ENCODE measurements at places on chromosomes 12 and 14. TPM values are rescaled to one million over a fixed set of nuclear protein-coding genes. Genes with fewer than 3 reads are reported as not detected.

DNA sequence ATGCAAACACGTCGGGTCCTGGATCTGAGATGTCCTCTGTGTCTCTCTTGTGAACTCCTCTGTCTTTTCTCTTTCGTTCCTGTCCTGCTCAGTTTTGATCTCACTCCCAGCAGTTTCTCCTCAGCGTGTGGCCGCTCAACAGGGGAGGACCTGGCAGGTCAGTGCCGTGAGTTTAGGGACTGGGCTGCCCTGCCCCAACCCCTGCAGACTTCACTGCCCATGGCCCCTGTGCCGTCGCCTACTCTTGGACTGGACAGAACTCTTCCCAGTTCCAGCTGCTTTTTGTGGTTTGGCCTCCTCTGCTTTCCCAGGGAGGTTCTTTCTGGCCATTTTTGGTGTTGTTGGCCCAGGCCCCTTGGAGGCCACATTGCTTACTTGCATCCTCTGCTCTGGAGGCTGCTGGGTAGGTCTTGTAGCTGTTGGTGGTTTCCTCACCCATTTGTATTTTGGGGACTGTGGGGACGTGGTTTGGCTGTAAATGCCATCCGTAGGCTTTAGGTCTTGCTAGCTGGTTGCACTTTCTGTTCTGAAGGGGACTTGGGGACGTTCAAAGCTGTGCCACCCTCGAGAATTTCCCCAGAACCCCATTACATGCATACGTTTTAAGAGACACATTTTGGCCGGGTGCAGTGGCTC lies 20.0 kb upstream of the DNAH10 start:
- H3K27me3 ChIP-seq = no peaks in the 10 kb centered on the region
- no peak overlapping the region for H3K4me3 ChIP-seq
- H3K27ac ChIP-seq = peak overlapping the region; percentile 12

DNA sequence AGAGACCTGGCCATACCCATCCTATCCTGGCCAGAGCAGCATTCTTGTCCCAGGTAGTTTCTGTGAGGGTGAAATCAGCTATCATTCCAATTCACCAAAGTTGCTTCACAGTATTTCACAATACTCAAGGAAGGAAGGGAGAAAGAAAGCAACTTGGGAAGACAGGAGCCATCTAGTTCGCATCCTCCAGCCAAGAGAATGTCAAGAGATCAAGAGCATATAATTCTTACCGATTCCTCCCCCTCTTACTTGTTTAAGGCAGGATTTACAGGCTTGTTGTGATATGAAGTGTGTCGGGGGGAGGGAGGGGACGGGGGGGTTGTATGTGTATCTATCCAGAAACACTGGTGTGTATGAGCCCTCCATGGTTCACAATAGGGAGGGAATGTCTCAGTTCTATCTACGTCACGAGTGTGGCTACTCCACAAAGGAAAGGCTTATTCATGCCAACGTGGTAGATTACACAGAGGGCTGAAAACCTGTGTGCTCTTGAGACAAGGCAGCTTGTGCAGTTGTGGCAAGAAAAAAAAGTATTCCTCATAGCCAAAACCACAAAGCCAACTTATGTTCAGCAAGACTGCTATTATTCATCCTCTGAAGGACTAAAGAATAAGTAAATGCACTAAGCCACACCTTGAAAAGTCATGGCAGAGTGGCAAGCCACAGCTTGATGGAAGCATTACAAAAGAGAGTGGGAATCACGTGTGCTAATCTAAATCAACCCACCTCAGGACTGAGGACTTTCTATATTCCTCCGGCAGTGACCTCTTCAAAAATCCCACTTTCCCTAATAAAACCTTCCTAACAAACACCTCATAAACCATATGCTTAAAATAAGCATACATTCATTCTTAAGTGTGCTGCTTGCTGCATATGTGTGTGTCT lies 35.0 kb downstream of the CORO1C start:
- no peak overlapping the region for H3K4me3 ChIP-seq
- peak overlapping the region; percentile 69 for H3K27ac ChIP-seq
- H3K4me1 ChIP-seq = peaks cover 87% of the 10 kb centered on the region
- no peaks in the 10 kb centered on the region for H3K27me3 ChIP-seq

DNA sequence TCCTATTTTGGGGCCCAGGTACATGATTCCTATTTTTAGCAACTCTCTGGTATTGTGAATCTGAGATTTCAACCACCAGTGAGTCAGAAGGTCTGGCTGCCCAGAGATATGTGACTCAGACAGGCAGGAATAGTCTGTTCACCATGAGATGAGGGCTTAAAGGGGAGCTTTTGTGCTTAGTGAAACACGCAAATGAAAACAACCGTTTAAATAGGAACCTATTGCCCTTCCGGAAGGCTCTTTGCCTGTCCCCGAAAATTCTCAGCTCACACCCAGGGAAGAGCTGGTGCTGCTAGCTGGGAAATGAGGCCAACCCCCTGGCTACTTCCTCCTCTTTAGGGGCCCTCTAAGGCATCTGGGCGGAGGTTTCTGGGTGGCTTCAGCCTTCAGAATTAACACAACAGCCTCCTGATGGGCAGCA lies 283.6 kb downstream of the CACNA1C start:
- H3K36me3 ChIP-seq = no peaks in the 10 kb centered on the region
- H3K4me1 ChIP-seq = peaks cover 22% of the 10 kb centered on the region
- peak; percentile 30 for DNase-seq
- H3K27ac ChIP-seq = no peak overlapping the region

DNA sequence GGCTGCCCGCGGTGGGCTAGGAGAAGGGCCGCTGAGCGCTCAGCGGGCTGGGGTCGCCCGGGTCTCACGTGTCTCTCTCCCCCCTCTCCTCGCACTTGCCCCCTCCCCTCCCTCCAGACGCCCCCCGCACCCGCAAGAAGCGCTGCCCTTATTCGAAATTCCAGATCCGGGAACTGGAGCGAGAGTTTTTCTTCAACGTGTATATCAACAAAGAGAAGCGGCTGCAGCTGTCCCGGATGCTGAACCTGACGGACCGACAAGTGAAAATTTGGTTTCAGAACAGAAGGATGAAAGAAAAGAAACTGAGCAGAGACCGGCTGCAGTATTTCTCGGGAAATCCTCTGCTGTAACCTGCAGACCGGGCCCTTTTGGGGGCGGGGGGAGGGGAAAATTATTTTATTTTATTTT lies 314 bp upstream of the HOTAIR start:
- no peak overlapping the region for H3K4me3 ChIP-seq
- DNase-seq = no peak
- no peaks in the 10 kb centered on the region for H3K36me3 ChIP-seq
- peaks cover 64% of the 10 kb centered on the region for H3K27me3 ChIP-seq
- H3K4me1 ChIP-seq = 0 out of 3 replicates have a peak, but pooled peaks cover 2% of the 10 kb centered on the region

DNA sequence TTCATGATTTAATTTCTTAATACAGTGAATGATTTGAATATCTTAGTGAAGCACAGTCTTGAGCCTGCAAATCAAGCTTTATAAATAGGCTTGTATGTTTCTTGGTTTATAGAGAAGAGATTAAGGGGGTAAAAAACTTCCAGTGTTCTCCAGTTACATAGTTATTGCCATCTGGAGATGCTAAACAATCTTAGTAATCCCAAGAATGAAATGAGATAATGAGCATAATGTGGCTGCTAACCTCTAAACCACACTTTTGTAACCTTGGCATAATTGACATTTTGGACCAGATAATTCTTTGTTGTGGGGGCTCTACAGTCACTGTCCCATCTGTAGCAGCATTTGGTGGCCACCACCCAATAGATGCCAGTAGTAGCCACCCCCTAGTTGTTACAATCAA lies 316.8 kb downstream of the CCDC91 start:
- H3K4me3 ChIP-seq = no peak overlapping the region
- H3K36me3 ChIP-seq = no peaks in the 10 kb centered on the region
- no peaks in the 10 kb centered on the region for H3K4me1 ChIP-seq
- no peak overlapping the region for H3K27ac ChIP-seq
- no peaks in the 10 kb centered on the region for H3K27me3 ChIP-seq

DNA sequence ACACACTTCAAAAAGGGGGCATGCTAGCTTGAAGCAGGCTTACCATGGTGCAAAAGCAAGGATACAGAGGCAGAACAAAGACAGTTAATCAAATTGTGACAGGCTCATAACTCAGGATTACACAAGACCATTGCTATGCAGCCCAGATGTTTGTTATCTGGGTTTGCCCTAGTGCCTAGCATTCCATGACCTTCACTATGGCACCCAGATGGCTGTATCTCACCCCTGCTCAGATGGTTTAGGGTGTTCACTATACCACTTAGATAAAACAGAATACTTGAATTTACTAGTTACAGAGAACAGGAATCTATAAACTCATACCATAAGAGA lies 56.2 kb downstream of the SDR9C7 start:
- peaks cover 15% of the 10 kb centered on the region for H3K4me1 ChIP-seq
- no peak overlapping the region for H3K4me3 ChIP-seq
- DNase-seq = peak; percentile 70
- no peak overlapping the region for H3K27ac ChIP-seq
- H3K36me3 ChIP-seq = no peaks in the 10 kb centered on the region

GRCh38 chr12:8771072-8771471 lies 51.3 kb upstream of the A2ML1 start:
- H3K27me3 ChIP-seq = no peaks in the 10 kb centered on the region
- no peaks in the 10 kb centered on the region for H3K4me1 ChIP-seq
- H3K27ac ChIP-seq = no peak overlapping the region
- DNase-seq = no peak

DNA sequence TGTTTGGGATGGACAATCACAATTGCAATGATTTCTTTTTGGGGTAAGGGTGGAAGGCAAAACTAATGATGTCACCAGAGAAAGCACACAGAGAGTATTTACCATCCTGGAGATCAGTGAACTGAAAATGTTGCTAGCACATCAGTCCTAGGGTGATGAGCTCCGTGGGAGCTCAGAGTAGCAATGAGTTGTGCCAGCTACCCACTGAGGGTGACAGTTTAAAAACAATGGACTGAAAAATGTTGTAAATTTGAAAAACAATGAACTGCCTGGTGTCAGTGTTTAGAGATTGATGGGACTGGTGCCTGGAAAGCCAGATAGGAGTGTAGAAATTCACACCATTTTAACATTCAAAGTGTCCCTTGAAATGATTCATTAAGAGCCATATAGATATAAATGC lies 198.5 kb downstream of the ATP23 start:
- H3K27ac ChIP-seq = no peak overlapping the region
- no peak for DNase-seq
- no peaks in the 10 kb centered on the region for H3K27me3 ChIP-seq
- no peaks in the 10 kb centered on the region for H3K36me3 ChIP-seq
- no peaks in the 10 kb centered on the region for H3K4me1 ChIP-seq

DNA sequence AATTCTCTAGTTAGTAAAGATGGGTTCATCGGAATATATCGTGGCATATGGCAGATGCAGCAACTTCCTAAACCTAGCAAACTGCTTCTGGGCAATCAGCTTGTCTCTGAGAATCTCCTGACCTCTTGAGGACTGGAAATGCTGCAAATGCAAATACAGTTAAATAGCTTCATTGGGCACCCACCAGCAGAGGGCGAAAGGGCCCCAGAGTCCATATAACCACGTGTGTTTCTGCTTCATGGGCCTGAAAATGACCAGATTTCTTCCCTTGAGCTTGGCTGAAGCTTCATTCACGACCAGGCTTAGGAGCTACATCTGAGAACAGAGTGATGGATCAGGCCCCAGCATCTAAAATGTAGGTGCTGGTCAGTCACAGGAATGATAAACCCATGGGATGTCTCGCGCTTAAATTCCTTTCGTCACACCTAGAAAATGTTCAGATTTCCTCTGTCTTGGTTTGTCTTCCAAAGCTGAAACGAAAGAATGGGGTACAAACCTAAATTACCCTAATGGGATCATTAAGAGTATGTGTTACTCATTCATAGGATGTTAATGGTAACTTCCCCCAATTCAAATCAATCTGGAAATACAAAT lies 1482.5 kb upstream of the TMEM132C start:
- H3K27me3 ChIP-seq = no peaks in the 10 kb centered on the region
- no peaks in the 10 kb centered on the region for H3K36me3 ChIP-seq
- H3K4me3 ChIP-seq = no peak overlapping the region

DNA sequence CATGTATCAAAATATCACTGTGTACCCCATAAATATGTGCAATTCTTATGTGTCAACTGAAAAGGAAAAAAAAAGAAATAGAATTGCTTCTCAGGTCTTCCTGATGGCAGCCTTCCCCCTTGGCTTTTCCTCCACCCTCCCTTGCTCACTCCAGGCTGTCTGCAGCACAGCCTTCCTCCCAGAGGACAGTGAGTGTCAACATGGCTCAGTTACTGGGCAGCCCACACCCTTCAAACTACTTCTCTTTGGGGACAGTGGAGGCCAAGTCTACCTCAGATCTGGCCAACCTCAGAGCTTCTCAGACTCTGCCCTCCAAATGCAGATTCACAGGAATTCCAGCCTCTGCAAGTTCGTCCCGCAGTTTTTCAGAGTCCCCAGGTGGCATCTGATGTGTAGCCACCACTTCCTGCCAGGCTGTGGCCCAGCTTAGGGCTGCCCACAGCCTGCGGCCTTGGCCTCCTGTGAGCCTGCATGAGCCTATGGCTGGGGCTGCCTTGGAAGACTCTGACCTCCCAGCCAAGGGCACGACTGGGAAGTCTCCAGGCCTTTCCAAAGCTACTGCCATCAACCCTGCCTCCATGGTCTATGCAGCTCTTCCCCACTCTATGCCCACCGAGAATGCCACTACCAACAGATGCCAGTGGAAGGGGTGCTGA lies 148.0 kb upstream of the PWP1 start:
- H3K36me3 ChIP-seq = no peaks in the 10 kb centered on the region
- no peaks in the 10 kb centered on the region for H3K27me3 ChIP-seq
- no peak overlapping the region for H3K4me3 ChIP-seq
- no peaks in the 10 kb centered on the region for H3K4me1 ChIP-seq

DNA sequence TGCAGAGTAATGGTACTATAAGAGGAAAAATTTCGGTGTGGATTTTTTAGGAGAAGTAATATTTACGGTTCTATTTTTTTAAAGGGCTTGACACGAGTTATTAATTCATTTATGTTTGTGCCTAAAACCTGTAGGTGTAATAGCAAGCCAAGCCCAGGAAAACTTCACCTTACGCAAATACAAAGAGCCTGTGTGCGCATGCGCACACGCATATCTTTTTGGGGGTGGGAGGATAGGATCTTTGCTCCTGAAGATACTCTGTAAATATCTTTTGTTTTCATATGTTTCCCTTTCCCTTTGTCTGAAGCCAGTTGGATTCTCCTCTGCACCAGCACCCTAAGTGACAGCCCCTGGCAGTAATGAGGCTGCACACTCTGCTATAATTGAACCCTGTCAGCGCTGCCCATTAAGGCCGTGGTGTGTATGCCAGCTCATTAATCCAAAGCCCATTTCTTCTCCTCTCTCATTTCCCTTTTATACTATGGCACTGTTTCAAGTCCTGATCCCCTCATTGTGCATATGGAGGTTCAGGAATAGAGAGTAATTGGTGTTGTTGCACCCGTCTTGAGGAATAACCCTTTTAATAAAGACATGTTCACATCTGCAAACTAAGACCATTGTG lies 327.2 kb upstream of the E2F7 start:
- no peaks in the 10 kb centered on the region for H3K4me1 ChIP-seq
- H3K27me3 ChIP-seq = no peaks in the 10 kb centered on the region
- H3K36me3 ChIP-seq = no peaks in the 10 kb centered on the region
- no peak for DNase-seq
- no peak overlapping the region for H3K27ac ChIP-seq
- no peak overlapping the region for H3K4me3 ChIP-seq

The COL2A1 gene
- total RNA-seq = not detected

The SPPL3 gene
- total RNA-seq = 21.6 TPM

The RTL1 gene
- total RNA-seq = not detected

The SERPINA6 gene
- not detected for total RNA-seq
